ENCODE measurements at places on chromosomes 1 and 21.

DNA sequence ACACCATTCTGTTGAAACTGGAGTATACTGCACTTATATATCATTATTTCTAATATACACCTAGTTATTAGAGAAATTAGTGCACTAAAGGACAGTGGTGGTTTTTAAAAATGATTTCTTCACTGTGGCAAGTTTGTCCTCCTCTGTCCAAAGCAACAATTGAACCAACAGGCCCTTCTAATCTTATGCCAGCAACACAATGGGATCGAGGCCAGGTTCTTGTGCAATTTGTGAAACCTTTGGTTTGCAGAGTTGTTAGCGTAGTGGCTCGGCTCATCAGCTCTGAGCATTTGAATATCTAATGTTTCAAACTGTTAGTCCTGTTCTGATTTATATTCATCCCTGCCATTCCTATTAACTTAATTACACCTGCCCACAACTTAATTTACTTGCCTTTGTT is 9.9 kb upstream of the LRRC39 start:
- no peak for DNase-seq

- no peak for DNase-seq
Observed at GRCh38 chr1:80258659-80259058, 1252.1 kb upstream of the ADGRL4 start.

DNA sequence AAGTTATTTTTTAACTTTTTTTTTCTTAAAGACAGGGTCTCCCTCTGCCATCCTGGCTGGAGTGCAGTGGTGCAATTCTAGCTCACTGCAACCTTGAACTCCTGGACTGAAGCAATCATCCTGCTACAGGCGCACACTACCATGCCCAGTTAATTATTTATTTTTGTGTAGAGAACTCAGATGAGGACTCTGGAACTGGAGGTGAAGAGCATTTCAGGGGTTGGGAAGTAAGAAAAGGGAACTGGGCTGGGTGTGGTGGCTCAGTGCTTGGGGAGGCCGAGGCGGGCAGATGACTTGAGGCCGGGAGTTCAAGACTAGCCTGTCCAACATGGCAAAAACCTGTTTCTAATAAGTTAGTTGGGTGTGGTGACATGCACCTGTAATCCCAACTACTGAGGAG is 28.9 kb downstream of the SLC35F3 start:
- no peak for DNase-seq

DNA sequence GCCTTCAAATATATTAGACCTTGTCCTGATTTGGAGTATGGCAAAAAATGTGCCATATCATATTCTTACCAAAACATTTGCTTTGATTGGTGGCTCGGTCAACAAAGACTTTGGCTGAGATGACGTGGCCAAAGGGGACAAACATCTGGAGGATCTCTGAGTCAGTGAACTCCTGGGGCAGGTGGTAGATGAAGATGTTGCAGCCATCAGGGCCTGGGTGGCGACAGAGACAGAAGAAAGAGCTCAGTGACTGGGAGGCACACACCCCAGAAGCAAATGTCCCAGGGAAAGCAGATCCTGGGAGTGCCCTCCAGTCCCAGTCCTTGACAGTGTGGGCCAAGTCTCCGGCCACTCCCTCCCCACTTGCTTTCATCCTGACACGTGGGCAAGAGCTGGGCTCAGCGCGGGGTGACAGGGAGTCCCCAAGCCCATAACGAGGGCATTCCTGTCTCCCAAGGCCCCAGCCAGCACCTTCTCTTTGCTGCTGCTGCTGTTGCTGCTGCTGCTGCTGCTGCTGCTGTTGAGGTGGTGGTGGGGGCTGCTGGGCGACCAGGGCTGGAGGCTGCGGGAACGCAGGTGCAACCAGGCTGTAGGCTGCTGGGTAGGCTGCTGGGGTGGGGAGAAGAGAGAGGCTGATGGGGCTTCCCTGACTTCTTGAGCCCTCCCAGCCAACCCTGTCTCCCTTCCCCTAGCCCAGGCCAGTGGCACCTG is 10.7 kb downstream of the CELF3 start:
- DNase-seq = no peak

GRCh38 chr1:19340387-19340937 is 28.3 kb downstream of the SLC66A1 start:
- DNase-seq = no peak

Measured in NCI-H524 treated with DMSO at 0.1 percent for 48 hours (cell line).